ENCODE measurements at places on chromosomes 2 and 18.

- peak; percentile 90 for DNase-seq
Measured at GRCh38 chr2:45024600-45025291, 15.5 kb upstream of the SIX2 start.

- no peak for DNase-seq
Measured at GRCh38 chr2:109247340-109247739, 118.3 kb downstream of the SH3RF3 start.

DNA sequence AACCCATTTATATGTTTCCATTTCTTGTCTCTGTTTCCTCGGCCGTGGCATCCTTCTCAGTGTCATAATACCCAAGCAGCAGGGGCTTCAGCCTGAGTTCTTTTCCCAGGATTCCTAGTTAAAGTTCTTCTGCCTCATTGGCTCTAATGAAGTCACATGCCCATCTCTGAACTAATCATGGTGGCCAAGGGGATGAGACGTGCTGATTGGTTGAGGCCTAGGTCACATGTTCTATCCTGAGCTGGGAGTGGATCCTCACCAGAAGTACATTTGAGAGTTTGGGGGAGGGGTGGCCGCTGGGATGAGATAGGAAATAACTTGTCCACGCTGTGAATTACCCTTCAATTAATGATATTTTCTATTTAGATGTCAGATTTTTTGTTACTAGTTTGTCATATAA is 3.8 kb upstream of the UGT1A5 start:
- no peak for DNase-seq

DNA sequence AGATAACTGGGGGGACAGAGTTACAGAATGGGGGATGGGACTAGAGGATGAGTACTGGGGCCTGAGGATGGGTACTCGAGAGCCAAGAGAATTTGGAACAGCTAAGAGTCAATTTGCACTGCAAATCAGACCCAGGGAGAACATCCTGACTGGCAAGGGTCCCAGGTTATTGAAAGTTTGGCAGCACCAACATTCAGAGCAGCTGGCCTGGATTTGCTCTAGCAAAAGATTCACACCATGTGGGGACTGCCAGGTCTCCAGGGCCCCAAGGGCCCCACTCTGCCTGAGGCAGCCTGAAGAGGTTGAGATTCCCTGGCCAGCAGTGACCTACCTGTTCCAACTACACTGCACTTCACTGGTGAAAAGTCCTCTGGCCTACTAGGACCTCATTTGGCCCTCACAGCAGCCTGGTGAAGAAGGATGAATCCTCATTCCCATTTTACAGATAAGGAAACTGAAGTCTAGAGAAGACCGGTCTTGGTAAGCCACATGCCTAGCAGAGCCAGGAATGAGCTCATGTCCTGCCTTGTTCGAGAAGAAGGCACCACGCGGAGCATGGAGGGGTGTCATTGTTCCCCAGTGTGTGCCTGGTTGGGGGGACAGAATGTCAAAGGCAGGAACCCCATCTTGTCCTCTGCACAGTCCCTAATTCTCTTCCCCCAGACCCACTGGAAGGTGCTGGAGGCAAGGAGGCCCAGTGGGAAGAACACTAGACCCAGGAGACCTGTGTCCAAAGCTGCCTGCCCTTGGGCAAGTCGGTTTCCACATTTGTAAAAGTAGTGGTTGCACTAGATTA is 258.6 kb downstream of the TNS1 start:
- DNase-seq, result peak; percentile 58

DNA sequence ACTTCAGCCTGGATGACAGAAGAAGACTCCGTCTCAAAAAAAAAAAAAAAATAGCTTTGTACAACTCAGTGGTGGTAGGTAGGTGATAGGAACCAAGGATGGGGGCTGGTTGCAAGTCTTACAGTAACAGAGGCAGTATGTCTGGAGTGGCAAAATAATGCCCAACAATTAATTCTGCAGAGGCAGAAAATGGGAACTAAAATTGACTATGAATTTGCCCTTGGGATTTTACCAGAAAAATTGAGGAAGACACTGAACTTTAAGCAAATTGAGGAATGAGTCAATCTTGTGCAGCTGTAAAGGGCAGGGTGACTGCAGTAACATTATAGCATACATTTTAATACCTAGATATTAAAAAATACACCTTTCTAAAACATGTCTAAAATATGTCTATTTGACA is 292.1 kb upstream of the FBXO11 start:
- no peak for DNase-seq

- DNase-seq, result no peak
Measured at GRCh38 chr2:205754285-205754923, 72.1 kb downstream of the NRP2 start.
